ENCODE measurements at places on chromosomes 1 and 21. TPM values are rescaled to one million over a fixed set of nuclear protein-coding genes. Genes with fewer than 3 reads are reported as not detected.

The TNFSF4 gene
- total RNA-seq, result 0.16 TPM

The RASSF5 gene
- total RNA-seq, result 38.1 TPM

The SPRR2E gene
- total RNA-seq, result not detected

The SPRR1B gene
- total RNA-seq, result not detected

The DPYD gene
- 0.18 TPM for total RNA-seq

The SLC35F3 gene
- 0.07 TPM for total RNA-seq

DNA sequence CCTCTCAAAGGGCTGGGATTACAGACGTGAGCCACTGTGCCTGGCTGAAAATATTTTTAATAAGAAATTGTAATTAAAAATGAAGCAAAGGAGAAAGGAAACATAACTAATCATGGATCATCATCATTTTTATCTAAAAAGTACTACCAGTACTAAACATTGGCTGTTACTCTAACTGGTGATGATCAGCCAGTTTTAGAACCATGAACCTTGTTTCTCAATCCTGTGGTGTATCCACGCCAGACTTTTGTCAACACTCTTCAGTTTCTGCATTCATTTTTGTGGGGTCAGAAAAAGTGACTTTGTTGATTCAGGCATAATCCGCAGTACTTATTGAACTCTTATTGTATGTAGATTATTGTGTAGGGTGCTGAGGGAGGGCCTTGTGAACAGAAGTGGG is 52.3 kb downstream of the VPS13D start:
- no peak for DNase-seq

DNA sequence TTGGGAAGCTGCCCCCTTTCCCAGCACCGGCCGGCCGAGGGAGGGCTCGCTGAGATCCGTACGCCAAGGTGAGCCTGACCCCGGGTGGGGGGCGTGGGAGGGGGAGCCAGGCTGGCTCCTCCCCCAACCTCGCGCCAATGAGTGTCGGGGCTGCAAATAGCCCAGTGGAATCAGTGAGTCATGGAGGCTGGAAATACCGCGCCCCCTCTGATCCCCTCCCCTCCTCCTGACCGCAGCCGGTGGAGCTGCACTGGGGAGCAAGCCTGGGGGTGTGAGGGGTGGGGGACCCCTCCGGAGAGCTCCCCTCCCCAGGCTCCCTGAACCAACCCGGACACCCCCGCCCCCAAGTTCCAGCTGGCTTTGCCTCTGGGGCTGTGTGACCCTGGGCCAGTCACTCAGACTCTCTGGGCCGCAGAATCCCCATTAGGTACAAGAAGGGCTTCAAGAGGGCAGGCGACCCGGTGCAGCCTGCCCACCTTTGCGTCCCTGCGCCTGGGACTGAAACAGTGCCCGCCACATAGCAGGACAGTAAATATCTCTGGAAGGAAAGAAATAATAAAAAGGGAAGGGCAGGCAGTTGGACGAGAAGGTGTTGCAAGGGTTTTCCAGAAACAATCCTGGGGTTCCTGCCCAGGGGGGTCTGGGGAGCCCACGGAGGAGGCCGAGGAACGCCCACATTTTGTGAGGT is 4.5 kb downstream of the HSPB7 start:
- DNase-seq, result peak; percentile 94

- DNase-seq, result no peak
Measured at GRCh38 chr1:21869620-21870121, 57.6 kb downstream of the LDLRAD2 start.

DNA sequence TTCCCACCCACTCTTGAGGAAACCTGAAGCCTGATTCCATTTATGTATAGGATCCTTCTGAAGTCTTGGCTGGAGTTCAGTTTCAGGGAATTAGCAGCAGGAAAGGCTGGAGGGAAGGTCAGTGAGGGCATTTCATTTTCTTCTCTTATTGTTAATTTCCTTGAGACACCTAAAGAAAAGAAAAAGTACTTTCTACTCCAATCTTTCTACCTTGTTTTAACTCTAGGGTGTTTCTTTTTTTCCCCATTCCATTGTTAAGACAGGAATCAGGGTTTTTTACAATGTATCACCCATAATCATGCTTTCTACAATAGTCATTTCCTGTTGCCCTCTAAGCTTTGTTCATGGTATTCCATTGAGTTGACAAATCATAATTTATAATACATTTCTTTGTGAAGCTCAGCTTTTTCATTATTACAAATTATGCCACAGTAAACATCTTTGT is 27.4 kb downstream of the SNRPE start:
- no peak for DNase-seq

DNA sequence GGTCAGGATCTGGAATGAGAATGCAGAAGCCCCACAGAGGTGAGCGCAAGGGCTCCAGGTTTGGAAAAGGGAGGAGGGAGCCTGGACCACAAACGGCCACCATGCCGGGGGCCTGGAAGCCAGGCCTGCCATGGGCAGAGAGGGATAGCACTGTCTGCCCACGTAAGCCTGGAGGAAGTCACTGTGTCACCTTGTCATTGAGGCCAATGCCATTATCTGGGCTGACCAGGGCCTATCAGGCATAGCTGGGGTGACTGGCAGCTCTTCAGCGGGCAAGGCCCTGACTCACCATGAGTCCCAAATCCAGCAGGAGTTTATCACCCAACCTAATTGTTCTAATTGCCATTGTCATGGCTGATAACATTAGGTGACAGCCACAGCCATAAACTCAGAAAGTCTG is 84.6 kb downstream of the MATN1 start:
- no peak for DNase-seq

- DNase-seq, result no peak
Measured at GRCh38 chr1:151811181-151811580, 6.0 kb upstream of the LINGO4 start.

- no peak for DNase-seq
Measured at GRCh38 chr1:85142753-85143152, 58.1 kb downstream of the SYDE2 start.

DNA sequence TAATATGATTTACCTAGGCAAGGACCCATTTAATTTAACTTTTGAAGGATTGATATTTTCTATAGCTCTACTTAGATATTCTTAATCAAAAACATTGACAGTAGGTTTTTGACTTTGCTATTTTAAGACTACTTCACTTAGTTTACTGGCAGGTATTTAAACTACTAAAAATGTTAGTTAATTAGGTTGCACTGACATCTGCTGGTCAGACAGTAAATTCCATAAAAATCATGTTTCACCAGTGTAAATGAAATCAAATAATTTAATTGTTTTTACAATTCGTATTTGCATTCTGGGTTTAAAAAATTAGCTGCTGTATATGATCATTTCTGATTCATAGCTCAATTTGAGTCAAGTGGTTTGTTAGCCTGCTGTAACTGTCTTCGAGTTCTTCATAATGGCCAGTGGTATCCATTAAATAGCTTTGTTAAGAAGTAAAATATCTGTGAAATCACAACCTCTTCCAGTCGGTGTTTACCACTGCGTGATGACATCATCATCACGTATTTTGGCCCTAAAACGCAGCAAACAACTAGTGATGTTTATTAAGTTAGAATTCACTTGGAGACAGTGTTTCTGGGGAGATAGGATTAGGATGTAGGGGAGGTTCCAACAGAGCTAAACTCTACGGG is 26.2 kb downstream of the EXTL2 start:
- DNase-seq, result peak; percentile 51

GRCh38 chr1:240888039-240888786 is 276.3 kb upstream of the GREM2 start:
- DNase-seq, result peak; percentile 70

GRCh38 chr21:26107429-26107828 is 63.1 kb downstream of the APP start:
- no peak for DNase-seq

DNA sequence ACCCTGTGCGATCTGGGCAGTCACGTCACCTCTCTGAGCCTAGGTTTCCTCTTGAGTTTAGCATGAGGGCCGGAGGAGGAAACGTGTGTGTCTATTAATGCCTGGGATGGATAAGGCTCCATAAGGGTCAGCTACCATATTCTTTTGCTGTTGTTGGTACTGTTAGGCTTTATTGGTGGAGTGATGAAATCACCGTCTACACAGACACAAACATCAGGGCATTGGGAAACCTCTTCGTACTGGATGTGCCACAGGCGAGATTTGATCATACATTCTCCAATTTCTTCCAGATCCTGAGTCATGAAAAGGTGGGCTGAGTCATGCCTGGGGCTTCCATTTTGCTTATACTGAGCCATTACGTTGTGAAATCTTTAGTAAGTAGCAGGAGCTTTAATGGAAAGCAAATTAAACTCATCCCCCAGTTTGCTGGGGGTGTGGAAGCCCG is 24.9 kb upstream of the GRHL3 start:
- DNase-seq, result no peak

Measured in K562 (cell line).